Stimulated activated CD4-positive, alpha-beta T cell treated with anti-CD3 and anti-CD28 coated beads, Interleukin-1b, Interleukin-23, amount 100 ng/mL, for 1 hour (primary cell): ENCODE measurements at places on chromosomes 7 and 10.

- no peak for DNase-seq
Measured at GRCh38 chr7:3754493-3755341, 453.7 kb downstream of the SDK1 start.

DNA sequence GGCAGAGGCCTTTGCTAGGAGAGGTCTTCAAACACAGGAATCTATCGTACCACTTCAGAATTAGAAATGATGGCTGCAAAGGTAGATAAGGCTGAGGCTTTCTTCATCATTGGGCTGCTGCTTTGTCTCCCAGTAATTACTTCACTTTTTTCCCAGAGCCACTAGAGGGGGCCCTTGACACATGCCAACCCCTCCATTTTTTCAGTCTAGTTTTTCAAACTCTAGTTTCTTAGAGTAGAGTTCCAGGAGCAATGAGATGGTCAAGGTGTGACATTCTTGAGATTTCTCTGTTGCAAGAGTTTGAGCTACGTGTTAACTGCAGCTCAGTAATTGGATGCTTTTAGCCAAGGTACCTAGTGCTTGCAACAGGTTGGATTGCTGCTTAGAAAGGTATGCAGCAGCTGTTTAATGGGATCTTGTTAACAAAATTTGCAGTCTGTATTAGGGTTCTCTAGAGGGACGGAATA, 33.8 kb upstream of the RBM20 start:
- DNase-seq = no peak

DNA sequence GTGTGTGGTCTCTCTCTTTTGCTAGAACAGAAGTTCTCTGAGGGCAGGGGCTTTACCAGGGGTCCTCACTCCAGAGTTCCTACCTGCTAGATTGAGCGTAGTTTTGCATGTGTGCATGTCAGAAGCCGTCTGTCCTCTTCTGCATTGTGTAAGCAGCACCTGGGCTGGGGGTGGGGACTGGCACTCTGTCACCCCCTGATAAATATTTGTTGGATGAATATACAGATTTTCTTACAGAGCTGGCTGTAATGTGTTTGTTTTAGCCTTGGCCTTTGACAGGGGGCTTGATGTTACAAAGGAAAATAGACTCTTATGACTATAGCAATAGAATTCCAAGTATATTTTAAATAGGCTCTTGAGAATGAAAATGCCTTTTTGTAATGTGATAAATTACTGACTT, 46.6 kb downstream of the WDR37 start:
- DNase-seq = no peak

DNA sequence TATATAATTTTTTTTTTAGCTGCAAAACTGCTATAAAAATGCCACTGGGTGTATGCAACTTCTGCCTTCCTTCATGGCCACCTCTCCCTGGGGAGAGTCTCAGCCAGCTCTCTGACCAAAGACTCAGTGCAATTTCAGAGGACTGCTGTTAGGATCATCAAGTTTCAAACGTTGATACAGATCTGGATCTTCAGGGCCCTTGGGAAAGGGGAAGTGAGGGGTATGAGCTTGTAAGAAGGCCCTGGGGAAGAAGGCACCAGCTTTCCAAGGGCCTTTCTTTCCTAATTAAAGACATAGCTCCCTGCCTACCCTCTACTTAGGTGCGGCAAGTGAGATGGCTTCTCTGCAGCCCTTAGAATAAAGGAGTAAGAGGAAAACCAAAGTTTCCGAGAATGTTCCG, 130.4 kb downstream of the CUL2 start:
- no peak for DNase-seq

DNA sequence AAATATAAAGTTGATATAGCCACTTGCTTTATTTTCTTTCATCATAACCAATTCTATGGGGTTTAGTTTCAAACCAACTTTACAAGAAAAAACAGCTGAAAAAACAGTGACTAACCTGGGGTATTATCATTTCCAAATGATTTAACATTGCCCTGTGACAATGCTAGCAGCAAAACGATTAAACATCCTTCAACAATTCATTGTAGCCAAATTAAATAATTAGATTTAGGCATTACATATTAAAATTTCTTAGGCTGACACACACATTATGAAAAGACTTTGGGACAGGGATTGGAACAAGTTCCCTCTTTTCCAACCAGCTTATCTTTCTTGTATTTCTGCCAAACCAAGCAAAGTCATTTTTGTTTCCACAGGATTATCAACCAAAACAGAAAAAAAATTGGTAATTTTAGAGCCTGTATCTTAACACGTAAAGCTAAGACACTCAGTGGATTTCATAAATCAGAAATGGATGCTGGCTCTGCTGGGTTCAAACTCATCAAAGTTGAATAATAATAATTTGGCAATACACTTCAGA, 84.0 kb downstream of the SEMA3D start:
- DNase-seq = no peak

GRCh38 chr7:44267719-44268421, 57.5 kb downstream of the CAMK2B start:
- DNase-seq = no peak

- DNase-seq = no peak
Measured at GRCh38 chr7:158075633-158076001, 512.0 kb downstream of the PTPRN2 start.

DNA sequence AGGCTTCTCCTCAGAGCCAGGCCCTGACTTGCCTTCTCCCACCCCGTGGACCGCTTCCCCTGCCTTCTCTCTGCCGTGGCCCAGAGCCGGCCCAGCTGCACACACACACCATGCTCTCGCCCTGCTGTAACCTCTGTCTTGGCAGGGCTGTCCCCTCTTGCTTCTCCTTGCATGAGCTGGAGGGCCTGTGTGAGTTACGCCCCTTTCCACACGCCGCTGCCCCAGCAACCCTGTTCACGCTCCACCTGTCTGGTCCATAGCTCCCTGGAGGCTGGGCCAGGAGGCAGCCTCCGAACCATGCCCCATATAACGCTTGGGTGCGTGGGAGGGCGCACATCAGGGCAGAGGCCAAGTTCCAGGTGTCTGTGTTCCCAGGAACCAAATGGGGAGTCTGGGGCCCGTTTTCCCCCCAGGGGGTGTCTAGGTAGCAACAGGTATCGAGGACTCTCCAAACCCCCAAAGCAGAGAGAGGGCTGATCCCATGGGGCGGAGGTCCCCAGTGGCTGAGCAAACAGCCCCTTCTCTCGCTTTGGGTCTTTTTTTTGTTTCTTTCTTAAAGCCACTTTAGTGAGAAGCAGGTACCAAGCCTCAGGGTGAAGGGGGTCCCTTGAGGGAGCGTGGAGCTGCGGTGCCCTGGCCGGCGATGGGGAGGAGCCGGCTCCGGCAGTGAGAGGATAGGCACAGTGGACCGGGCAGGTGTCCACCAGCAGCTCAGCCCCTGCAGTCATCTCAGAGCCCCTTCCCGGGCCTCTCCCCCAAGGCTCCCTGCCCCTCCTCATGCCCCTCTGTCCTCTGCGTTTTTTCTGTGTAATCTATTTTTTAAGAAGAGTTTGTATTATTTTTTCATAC, 38.0 kb downstream of the LIMK1 start:
- DNase-seq = no peak

DNA sequence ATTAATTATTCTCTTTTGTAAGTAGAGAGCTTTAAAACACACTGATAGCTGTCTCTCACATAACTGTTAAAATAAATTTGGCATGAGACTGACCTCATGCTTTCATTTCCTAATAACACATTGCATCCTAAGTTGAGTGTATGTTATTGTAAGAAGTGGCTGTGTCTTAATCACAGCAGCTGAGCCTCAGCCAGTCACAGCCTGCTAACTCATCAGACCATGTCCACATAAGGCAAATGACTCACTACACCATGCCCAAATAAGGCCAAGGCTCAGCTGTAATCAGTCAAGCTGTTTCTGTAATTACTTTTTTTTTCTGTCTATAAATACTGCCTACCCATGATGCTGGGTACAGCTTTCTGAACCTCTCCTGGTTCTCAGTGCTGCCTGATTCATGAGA, 860.9 kb downstream of the XPNPEP1 start:
- DNase-seq = no peak

- DNase-seq = no peak
Measured at GRCh38 chr7:55206235-55207029, 158.7 kb upstream of the LANCL2 start.

- DNase-seq = no peak
Measured at GRCh38 chr10:98694883-98695282, 248.1 kb upstream of the HPS1 start.

DNA sequence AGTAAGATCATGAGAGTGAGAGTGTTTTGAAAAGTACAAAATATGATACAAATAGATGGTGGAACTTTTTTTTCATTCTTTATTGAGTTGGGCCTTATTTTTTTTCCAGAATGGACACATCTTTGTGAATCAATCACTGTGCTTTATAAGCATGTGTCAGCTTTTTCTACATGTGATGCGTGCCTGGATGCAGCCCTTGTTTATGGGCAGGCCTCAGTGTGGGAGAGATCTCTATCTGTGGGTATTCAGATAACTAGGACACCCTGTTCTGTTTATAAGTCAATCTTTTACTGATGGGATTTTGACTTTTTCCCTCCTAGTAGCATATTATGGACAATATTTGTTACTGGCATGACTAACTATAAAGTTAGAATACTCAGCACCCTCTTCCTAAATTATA, 42.9 kb upstream of the IKZF1 start:
- DNase-seq = no peak

DNA sequence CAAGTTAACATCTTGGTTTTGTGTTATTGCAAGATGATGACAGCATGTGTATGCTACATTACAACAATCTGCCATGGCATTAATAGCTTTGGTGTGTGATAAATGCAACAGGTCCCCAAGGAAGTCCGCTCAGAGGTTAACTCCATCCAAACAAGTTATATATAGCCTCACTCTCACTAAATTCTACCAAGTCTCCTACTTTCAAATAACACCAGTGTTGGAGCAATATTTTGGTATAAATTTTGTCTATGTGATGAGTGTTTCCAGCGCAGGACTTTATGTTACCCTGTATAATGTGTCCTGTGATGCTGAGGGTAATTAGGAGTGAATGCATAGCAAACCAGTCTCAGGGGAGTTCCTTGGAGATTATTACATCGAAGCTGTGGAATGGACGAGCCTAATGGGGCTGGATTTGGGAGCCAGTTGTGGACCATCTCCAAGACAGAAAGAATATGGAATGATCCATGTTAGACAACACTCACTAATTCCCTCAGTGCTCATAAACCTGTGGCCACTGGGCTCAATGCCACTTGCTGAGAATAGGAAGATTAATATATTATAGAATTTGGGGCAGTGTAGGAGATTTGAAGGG, 127.6 kb upstream of the CXCL12 start:
- DNase-seq = no peak

GRCh38 chr7:30873656-30874055, 38.0 kb upstream of the AQP1 start:
- DNase-seq = no peak

GRCh38 chr10:111323389-111323966, 246.6 kb downstream of the ADRA2A start:
- no peak for DNase-seq

DNA sequence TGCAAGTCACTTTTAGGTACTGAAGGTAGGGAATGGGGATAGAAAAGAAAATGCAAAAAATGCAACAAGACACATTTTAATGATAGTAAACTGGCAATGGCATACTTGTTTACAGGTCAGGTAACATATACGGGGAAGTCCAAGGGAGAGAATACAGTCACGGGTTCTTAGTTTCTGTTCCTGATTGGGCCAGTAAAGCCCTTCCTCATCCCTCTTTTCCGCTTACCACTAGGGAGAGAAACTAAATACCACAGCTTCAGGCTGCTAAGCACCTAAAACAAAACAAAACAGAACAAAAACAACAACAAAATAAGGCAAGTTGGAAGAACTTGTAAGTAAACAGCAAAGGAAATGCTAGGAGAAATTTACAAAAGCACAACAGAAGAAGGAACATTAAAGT, 65.2 kb upstream of the OGDHL start:
- no peak for DNase-seq

- no peak for DNase-seq
Measured at GRCh38 chr7:113628948-113629847, 289.6 kb downstream of the PPP1R3A start.

GRCh38 chr7:138665249-138665648, 35.9 kb downstream of the SVOPL start:
- no peak for DNase-seq

GRCh38 chr10:16259726-16260125, 177.1 kb upstream of the PTER start:
- no peak for DNase-seq

GRCh38 chr7:113200281-113200680, 81.9 kb upstream of the SMIM30 start:
- no peak for DNase-seq

DNA sequence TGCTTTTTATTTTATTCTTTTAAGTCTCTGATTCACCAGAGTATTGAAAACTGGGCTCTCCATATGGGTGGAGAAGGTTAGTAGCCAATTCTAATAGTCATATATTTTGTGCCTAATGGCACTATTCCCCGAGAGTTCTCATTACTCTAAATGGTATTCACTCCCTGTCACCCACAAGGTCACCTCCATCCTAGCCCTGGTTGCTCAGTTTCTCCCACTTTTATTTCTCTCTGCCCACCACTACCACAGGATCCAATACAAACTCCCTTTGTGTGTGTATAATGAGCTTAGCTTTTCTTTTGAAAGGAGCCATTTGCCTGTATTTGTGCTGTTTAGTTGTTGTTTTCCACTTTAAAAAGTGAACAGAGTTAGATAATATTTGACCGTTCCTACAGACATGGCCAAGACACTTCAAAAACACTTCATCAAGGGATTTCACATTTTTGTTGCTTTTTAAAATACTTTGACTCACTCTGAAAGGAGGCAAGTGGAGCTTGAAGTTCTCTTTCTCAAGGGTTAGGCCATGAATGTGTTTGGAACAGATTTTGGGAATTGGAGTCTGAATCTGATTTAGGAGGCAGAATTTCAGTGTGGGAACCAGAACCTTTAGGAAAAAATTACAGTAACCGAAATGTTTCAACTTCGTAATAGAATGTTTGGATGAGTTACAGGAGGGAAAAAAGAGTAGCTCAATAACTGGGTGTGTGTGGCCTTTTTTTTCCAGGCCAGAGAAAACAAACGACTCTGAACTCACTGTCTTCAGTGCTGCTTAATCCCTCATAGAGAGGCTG, 321.3 kb downstream of the BICC1 start:
- DNase-seq = no peak

- no peak for DNase-seq
Measured at GRCh38 chr10:126701526-126701925, 31.0 kb upstream of the C10orf90 start.

GRCh38 chr7:113087071-113087998, 708 bp upstream of the GPR85 start:
- DNase-seq = no peak

DNA sequence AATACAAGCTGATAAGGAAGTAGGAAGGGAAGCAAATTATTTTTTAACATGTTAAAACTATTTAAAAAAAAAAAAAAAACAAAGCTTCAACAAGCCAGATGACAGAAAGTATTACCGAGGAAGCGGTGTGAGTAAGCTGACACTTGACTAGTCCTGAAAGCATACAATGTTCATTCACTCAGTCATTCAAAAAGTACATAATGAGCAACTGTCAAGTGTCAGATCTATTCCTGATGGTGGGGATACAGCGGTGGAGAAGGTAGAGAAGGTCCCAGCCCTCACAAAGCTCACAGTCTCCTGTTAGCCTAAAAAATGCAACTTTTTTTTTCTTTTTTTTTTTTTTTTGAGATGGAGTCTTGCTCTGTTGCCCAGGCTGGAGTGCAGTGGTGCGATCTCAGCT, 40.0 kb downstream of the RAPGEF5 start:
- no peak for DNase-seq

- DNase-seq = no peak
Measured at GRCh38 chr7:104414216-104414615, 85.8 kb downstream of the LHFPL3 start.
